ENCODE measurements at places on chromosomes 7 and 10.

DNA sequence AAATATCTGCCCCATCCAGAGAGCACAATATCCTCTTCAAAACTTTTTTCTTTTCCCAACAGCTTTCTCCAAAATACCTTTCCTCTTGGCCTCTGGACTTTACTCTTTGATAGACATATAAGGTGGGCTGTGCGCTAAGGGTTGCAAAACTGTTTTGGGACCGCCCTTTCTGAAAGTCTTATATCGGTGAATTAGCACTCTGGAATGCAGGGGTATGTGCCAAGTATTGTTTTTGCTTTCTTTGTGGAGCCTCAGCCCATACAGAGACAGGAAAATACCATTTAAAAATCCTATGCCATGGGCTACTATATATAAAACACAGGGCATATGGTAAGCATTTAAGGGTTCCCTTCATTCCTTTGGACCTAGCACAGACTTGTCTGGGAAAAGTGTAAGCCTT lies 37.7 kb downstream of the PPP1R17 start:
- no peak for DNase-seq

GRCh38 chr10:43273997-43274396 lies 7.1 kb upstream of the RASGEF1A start:
- no peak for DNase-seq

DNA sequence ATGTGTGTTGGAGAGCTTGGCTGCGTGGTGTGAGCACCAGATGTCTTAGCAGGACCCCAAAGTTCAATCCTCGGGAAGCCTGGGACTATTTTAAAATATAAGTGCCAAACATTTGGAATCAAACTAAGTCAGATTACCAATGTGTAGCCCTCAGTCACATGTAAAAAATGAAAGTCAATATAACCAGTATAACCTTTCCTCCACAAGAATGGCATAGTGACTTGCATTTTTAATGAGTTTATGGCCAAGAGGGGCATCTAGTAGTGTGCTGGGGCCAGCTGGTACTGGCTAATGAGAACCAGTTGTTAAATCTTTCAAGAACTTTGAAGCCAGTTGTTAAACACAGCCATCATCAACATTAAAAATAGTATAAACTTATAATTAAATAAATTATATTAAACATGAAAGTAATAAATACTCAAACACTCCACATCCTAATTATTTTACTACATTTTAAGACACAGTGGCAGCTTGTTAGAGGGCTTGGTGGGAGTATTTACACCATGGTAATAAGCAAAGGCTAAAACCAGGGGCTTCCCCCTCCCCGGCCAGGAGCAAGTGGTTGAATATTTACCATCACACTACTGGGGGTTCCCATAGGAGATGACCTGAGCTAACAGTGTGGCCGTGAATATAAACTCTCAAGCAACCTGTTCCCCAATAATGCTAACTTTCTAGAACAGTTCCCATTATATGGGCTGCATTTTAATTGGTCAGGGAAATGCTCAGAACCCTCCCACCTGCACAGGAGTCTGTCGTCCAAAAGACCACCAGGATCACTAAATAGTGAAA lies 7.9 kb upstream of the FAM170B start:
- no peak for DNase-seq

DNA sequence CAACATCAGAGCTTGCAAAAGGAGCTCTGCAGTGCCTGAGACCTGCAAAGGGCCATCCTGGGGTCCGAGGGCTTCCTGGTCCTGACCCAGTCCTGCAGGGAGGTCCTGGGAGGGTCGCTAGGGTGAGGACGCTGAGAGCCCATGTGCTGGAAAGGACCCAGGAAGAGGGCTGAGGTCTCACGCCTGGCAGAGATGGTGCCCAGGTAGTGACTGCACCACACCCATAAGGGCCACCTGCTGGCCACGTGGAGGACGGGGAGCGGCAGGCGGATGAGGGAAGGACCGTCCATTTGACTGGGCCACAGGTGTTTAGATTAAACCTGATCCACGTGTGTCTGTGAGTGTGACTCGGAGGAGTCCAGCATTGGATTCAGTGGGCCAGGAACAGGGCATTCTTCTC lies 392.8 kb downstream of the DNAJB6 start:
- no peak for DNase-seq

DNA sequence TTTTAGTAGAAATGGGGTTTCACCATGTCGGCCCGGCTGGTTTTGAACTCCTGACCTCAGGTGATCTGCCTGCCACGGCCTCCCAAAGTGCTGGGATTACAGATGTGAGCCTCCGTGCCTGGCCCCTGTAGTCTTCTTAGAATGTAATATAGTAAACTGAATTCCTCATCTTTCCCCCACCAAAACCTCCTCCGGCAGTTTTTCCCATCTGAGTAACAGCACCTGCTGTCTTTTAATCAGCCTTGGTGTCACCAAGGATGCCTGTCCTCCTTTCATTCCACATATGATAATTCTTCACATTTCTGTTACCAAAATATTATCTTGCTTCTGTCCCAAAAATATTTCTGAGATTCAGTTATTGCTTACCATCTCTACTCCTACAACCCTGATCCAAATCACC lies 80.2 kb downstream of the ZEB1 start:
- DNase-seq, result no peak
